ENCODE measurements at places on chromosomes 13 and 19.
A peak's percentile ranks its signal among the peaks of the same experiment; 100 is the strongest.

- DNase-seq: no peak
Measured at GRCh38 chr13:81597101-81597500, 1256.2 kb upstream of the SPRY2 start.

- no peak for DNase-seq
Measured at GRCh38 chr13:36848199-36848982, 29.4 kb downstream of the RFXAP start.

DNA sequence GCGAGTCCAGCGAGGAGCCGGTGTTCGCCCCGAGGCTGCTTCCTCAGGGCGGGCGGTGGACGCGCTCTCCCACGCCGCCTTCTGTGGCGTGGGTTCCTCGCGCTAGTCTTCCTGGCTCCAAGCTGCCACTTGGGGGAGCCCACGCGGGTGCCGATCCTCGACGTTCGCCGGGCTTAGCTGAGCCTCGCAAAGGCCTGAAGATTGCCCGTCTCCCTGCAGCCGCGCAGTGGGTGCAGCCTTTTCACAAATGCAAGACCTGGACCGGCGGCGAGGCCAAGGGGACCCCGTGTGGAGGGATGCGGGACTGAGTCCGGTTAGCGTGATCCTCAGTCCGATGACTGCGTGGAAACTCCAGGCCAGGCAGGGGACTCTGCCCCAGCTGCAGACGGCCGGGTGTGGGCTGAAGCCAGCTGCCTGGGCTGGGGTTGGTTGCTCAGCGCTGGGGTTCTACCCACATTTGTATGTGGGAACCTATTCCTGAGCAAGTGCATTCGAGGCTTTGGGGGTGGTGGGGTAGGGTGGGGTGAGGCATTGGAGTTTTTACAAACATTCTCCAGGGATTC is 16.6 kb upstream of the LRP3 start:
- peak; percentile 30 for DNase-seq

DNA sequence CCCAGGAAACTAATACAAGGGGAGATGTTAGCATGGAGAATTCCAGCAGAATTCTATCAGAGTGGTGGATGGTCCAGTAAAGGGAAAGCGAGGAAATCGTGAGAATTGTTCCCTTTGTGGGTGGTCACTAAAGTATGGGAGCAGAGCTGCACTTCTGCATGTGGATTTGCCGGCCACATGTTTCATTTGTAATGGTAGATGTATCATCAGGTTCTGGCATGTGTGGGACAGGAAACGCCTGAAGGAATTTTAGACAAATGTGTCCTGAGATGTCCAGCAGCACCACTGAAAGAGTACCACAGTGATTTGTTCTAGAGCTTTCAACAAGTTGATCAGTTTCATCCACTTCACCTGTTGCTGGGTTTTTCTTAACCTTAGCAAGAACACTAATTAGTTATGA is 308.4 kb downstream of the SHISA2 start:
- DNase-seq: no peak

GRCh38 chr19:43524922-43525835 is 1.8 kb downstream of the ETHE1 start:
- no peak for DNase-seq

GRCh38 chr19:48997972-48998371 is 4.3 kb downstream of the RUVBL2 start:
- no peak for DNase-seq

DNA sequence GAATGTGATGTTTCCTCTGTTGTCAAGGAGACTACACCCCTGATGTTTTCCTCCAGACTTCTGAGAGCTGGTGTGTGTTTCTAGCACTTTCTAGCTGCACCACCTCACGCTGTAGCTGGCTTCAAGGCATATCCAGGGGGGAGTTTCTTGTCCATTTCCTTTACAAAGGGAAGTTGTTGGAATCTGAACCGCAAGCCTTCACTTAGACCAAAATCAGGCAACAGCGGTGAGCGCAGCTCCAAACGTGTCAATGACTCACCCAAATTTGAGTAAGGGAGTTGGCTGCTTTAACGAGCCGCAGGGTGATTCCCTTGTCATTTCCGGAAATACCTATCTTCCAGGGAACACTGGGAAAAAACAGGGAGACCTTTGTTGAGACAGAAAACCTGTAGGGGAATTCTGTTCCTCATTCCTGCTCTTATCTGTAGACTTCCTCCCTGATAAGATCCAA is 2.5 kb downstream of the LDLR start:
- peak; percentile 74 for DNase-seq

DNA sequence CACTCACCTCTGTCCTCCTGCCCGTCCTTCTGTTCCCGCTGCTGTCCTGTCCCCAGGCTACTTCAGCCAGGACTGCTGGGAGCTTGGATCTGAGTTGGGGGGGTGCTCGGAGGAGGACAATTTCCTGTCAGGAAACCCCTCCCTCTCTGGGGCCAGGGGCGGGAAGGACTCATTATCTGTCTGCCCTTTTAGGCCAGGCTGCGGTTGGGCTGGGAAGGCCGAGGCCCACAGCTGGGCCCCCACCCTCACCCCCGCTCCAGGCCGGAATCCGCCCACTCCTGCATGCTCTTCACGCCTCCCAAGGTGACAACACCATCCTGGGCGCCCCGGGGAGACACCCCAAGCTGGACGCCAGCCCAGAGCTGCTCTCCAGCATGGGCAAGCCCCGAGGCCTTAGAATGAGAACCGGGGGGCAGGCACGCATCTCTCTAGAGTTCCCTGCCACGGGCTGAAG is at the start of gene EXOC3L2:
Gene EXOC3L2 (minus strand): TSS at position 74 of the 454 bp plus-strand sequence. CDS start 6,362 bp downstream, outside the sequence.
- no peak for DNase-seq

- DNase-seq: no peak
Measured at GRCh38 chr13:97495678-97496077, 61.7 kb downstream of the RAP2A start.

DNA sequence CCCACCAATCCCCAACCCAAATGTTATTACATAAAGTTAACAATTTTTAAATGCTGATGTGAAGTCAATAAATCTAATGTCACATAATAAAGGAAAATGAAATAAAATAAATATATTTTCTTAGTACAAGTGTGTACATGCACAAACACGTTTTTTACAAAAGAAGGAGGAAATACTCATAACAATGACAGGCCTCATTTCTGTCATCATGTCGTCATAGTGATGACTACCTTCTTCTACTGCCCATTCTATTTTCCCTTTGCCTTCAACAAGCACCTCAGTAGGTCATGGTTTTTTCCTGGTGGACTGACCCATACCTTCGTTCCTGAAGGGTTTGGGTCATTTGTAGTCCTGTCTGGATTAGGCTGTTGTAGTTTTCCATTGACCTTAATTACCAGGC is 185.3 kb upstream of the IPO5 start:
- DNase-seq: no peak

DNA sequence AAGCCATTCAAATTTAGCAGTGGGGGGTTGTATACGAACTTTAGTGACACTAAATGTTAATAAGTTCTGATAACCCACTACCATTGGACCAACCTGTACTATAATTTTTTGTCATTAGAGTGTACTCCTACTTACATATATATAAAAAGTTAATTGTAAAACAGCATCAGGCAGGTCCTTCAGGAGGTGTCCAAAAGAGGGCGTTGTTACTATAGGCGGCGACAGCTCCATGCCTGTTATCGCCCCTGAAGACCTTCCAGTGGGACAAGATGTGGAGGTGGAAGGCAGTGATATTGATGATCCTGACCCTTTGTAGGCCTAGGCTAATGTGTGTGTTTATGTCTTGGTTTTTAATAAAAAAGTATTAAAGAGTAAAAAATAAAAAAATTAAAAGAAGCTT is 27.5 kb downstream of the SPRYD7 start:
- DNase-seq: no peak

DNA sequence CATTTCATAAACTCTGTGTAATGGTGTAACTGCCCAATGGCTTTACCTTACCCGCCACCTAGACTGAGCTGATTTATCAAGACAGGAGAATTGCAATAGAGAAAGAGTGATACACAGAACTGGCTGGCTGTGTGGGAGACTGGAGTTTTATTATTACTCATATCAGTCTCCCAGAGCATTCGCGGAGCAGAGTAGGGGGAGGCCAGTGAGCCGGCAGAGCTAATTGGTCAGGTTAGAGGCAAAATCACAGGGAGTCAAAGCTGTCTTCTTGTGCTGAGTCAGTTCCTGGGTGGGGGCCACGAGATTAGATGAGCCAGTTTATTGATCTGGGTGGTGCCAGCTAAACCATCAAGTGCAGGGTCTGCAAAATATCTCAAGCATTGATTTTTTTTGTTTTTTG is 23.4 kb upstream of the SLITRK1 start:
- DNase-seq: no peak

GRCh38 chr19:23507446-23507845 is 112.2 kb upstream of the ZNF91 start:
- DNase-seq: no peak

- DNase-seq: peak; percentile 42
Measured at GRCh38 chr19:28878862-28879566, 333.9 kb downstream of the UQCRFS1 start.

DNA sequence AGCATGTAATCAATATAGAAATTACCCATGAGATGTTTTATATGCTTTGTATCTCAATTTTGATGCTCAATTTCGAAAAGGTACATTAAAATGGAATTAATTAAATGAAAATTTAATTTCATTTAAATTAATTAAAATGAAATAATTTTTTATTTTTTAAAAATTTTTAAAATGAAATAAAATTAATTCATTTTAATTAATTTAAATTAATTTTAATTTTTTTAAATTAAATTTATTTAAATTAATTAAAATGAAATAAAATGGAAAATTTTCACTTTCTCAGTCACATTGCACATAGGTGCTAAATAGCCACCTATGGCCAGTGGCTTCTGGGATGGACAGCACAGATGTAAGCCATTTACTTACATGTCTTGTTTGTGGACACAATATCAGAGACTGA is 4.2 kb upstream of the SULT2B1 start:
- no peak for DNase-seq

DNA sequence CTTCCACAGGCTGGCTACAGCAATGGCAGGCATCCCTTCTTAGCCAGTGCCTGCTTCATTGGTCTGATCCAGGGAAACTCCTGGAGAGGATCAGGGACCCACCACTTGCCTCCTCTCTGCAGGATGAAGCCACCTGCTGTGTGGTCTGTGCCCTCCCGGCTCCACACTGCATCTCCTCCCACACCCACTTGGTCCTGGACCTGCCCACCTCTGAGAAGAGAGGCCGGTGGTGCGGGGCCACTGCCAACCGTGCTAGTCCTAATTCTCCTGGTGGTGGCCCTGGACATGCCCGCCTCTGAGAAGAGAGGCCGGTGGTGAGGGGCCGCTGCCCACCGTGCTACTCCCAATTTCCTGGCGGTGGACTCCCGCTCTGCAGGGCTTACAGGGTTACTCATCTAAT is 98.8 kb downstream of the COL4A1 start:
- DNase-seq: no peak

- no peak for DNase-seq
Measured at GRCh38 chr19:58568453-58569130, 4.5 kb downstream of the MZF1 start.

GRCh38 chr13:76116751-76117360 is 480.7 kb downstream of the LMO7 start:
- DNase-seq: no peak

DNA sequence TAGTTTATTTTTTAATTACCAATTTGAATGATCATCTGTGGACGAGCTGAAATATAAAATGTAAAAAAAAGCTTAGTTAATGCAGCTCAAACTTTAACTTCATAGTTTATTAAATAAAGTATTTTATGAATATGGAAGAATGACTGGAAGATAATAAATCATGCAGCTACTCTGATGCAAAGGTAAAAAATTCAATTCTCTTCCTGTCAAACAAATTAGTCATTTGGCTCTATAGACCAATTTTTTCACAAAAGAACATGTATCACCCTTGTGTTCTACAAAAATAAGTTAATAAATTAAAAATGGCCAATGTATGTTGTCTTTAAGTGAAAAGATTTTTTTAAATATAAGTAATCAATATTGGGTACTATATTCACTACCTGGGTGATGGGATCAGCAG is 26.2 kb downstream of the EXOSC8 start:
- DNase-seq: no peak

- no peak for DNase-seq
Measured at GRCh38 chr19:19595171-19595701, 23.3 kb downstream of the PBX4 start.
